ENCODE measurements at places on chromosomes 4 and X.

DNA sequence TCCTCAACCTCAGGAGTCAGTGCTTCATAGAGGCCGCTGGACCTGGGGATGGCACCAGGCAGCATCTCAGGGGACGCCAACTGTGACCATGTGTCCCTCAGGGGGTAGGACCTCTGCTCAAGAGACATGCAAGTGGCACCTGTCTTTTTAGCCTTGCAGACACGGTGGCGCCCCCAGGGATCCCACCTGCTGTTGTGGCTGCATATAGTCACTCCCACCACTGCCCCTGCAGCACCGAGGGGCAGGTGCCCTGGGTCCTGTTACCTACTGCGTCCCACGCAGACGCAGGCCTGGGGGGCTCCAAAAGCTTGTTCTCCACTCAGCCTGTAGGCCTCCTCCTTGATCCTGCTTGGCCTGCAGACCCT lies 2.5 kb downstream of the MYL5 start:
- no peak for DNase-seq

DNA sequence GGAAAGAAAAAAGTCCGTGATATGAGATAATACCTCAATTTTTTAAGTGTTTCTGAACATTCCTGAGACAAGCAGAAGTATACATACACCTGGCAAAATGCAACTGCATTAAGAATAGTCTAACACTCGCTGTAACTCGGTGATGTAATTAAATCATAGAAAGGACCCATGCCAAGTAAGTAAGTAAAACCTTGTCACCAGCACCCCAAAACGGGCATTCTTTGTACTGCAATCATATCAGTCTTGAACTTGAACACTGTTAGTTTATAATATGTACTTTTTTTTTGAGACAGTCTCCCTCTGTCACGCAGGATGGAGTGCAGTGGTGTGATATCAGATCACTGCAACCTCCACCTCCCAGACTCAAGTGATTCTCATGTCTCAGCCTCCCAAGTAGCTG lies 47.4 kb downstream of the SMIM14 start:
- no peak for DNase-seq

GRCh38 chr4:100086766-100087431 lies 103.4 kb downstream of the DDIT4L start:
- DNase-seq: no peak

GRCh38 chr4:39394706-39395105 lies 12.0 kb upstream of the KLB start:
- no peak for DNase-seq

DNA sequence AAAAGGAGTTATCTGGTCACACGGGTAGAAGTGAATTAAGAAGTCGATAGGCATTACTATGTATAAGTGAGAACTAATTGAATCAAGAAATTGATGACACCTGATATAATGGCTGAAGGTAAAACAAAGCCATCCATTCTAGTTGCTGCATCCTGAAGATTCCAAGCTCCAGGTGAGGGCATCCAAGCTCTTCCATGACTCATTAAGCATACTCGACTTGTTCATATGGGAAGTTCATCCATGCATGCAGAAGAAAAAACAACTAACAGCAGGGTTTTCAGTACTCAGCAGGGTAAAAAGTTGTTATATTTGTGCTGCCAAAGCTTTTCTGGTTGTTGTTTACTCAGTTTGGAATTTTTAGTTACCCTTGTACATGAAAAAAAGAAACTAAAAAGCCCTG lies 508.0 kb upstream of the CXorf51A start:
- DNase-seq: no peak

DNA sequence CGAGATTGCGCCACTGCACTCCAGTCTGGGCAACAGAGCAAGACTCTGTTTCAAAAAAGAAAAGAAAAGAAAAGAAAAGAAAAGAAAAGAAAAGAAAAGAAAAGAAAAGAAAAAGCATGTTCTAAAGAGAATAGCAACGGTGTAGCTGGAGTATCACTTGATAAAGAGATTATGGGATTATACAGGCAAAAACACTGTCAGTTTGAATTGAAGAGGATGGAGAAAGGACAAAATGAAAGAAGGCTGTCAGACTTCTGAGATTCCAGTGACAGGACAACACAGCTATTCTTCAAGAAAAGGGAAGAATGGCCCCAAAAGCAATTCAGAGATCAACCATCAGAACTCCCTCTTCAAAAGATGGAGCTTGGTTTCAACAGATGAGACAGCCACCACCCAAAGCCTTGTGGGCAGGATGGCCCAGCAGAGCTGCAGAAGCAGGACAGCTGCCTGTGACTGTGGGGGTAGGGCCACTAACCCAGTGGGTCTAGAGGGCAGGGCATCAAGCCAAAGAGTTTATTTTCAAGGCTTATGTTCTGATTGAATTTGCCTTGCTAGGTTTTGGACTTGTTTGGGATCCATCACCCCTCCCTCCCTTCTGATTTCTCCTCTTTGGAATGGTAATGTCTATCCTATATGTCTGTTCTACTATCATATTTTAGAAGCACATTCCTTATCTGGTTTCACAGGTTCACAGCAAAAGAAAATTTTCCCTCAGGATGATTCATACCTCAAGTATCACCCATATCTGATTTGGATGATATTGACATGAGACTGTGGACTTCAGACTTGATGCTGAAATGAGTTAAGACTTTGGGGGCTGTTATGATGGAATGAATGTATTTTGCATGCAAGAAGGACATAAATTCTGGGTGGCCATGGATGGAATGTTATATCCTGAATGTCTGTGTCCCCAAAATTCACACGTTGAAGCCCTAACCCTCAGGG lies 17.5 kb downstream of the RFC1 start:
- DNase-seq: no peak

- peak; percentile 86 for DNase-seq
Measured at GRCh38 chr4:168831919-168832762, 177.9 kb downstream of the CBR4 start.

GRCh38 chrX:96182366-96182765 lies 502.3 kb upstream of the DIAPH2 start:
- DNase-seq: peak; percentile 0

DNA sequence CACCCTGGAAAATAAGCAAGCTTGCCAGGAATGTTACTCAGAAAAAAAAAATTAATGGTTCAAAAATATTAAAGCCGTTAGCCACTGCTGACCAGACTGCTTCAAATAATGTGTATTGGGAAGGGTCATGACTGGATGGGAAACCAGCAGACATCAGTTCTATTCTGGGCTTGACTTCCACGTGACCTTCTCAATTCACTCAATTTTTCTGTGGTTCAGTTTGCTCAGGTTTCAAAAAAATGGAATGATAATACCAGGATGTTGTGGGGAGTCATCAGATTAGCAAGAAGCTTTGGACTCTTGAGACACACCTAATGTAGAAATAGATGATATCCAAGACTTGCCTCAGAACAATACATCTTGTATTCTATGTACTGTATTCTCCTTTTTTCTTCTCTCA lies 541.9 kb upstream of the BOD1L1 start:
- DNase-seq: no peak

GRCh38 chrX:66638591-66639500 lies at the start of gene EDA2R:
Gene EDA2R, minus strand, starts transcription at chrX:66639078. Its CDS starts 23,058 bp downstream, at chrX:66616020.
- DNase-seq: peak; percentile 66

DNA sequence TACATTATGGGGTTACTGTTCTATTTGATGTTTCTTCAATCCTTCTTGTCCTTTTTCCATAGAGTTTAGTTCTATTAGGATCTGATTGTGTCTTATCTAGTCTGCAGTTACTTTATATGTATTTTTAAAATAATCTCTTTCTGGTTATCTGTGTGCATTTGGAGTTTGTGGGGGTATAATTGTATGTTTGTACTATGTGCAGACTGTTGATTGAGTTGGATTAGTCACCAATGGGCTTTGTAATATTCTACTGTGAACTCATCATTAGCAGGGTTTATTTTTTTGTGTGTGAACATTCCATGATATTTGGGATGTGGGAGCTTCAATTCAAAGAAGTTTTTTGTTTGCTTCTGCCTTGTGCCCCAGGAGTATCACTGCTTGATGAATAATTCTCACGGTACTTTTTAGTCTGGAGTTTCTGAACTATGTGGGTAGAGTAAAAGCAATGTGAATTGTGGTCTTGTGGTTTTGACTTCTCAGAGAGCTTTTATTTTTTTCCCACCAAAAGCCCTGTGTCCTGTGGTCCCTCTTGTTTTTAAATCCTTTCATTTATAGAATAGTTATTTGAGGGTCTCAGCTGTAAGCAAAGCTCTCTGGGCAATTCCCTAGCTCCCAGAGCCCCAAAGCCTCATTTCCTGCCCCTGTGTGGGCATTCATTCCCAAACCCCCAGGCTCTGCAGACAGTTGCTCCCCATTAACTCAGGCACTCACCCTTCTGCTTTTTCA lies 127.8 kb downstream of the PHKA2 start:
- no peak for DNase-seq

GRCh38 chrX:101430457-101431078 lies 22.5 kb downstream of the HNRNPH2 start:
- DNase-seq: no peak

- no peak for DNase-seq
Measured at GRCh38 chr4:78610546-78611214, 59.1 kb downstream of the ANXA3 start.

DNA sequence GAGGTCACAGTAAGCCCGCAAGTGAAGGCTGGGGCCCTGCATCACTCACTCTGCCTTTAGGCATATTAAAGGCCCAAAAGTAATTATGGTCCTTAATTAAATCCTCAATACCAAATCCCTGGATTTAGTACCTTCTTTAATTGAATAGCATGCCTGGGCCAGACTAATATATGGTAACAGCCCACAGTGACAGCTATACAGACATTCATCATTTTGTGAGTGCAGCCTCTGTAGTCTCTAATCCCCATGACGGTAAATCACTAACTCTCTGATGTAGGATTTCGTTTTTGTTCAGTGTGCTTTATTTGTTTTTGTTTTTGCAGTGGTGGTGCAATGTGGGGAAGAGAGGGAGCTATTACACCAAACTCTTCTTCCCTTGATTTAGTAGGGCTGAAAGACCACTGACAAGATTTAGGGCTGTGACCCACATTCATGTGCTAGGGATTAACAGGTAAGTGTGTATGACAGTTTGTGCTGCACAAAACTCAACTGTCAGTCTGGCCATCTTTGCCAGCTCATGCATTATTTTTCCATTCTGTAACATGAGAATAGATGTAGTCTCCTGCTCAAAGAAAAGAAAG lies 60.6 kb upstream of the SLC39A8 start:
- no peak for DNase-seq

GRCh38 chr4:16187455-16187854 lies 38.8 kb downstream of the TAPT1 start:
- DNase-seq: no peak

DNA sequence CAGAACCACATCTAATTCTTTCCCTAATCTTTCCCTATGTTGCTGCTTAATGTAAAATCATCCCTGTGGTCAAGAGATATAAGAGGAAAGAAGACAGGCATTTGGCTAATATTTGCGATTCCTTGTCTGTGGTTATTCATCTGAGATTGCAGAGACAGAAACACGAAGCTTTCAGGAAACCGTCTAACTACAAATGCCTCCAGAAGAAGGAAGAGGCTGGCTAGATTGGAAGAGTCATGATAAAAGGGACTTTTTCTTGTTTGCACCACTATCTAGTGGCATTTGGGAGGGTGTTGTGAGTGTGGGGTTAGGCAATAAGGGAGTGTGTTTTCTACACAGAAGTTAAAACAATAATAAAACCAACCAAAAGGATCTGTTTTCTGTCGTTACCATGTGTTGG lies 43.9 kb downstream of the TMEM154 start:
- no peak for DNase-seq

- DNase-seq: no peak
Measured at GRCh38 chrX:151970661-151971060, 3.8 kb downstream of the GABRE start.

DNA sequence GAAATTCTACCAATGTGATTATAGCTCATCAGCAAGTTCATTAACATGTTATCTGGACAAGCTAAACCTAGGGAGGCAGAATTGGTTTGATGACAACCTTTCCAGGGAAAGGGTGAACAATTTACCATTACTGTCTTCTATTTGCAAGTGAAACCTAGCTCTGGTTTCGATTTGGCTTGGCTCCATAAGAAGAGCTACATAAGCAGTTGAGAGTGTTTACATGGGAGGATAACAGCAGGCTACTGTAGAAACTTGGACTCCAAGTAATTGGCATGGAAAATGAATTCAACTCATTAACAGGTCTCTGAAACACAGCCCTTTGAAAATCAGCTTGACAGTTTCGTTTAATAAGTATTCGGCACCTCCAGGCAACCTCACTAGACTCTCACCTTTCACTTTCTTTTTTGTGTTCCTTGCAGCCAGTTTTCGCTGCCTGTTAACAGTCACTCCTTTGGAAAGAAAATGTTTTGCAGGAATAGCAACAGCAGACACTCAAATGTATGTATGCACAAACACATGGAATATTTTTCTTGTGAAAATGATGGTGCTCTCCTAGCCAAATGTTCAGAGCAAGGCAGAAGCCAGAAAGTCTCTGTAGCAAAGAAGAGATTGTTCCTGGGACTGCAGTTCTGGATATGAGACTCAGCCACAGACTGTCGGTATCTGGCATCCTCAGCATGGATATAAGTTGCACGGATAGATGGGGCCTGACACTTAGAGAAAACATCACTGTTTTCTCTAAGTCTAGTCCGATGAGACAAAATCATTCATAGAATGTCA lies 27.5 kb downstream of the POU3F4 start:
- DNase-seq: no peak

DNA sequence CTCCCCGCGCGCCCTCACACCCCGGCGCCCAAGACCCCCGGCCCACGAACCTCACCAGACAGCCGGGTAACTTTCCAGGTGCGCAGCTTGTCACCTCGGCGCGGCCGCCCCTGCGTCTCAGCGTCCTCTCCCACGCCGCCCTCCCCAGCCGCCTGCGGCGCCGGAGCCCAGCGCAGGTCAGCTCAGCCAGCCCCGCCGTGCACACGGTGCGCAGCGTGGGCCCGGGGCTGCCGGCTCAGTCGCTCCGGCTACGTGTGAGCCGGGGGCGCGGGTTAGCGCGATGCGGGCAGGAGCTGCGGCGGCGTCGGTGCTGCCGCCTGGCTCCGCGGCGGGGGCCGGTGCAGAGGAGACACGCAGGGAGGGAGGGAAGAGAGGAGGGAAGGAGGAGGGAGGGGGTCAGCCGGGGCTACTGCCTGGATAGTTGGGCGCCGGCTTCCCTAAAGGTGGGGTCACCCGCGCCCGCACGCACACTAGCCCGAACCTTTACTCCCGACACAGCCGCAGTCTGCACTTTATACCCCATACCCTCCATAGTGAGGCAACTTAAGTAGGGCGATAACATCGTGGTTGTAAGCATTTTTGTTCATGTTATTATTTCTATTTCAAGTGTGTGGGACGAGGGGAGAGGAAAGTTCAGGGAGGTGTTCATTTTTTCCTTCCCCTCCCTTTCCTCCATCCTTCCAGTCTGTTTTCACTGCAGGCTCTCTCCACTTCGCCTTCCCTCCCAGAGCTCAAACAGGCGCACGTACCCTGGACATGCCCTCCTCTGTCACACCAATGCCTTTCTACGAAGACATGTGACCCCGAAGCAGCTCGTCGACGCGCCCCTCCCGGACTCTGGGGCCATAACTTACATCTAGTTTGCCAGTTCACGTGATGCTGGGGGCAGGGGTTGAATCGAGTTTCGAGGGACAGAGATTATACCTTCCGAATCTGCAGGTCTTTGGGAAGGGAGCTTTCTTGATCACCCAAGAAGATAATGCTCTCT lies at the start of gene PRKG2:
Gene PRKG2, minus strand, starts transcription at position 342 of the 988 bp plus-strand sequence. CDS start 10,175 bp downstream, outside the sequence.
- peak; percentile 11 for DNase-seq

GRCh38 chrX:23494741-23495140 lies 160.1 kb downstream of the PTCHD1 start:
- DNase-seq: no peak

- DNase-seq: no peak
Measured at GRCh38 chrX:97672138-97672537, 788.4 kb downstream of the RPA4 start.

GRCh38 chr4:66351761-66352160 lies 681.5 kb upstream of the EPHA5 start:
- no peak for DNase-seq
